ENCODE measurements at places on chromosomes 12 and 14. TPM values are rescaled to one million over a fixed set of nuclear protein-coding genes. Genes with fewer than 3 reads are reported as not detected.
A peak's percentile ranks its signal among the peaks of the same experiment; 100 is the strongest.

DNA sequence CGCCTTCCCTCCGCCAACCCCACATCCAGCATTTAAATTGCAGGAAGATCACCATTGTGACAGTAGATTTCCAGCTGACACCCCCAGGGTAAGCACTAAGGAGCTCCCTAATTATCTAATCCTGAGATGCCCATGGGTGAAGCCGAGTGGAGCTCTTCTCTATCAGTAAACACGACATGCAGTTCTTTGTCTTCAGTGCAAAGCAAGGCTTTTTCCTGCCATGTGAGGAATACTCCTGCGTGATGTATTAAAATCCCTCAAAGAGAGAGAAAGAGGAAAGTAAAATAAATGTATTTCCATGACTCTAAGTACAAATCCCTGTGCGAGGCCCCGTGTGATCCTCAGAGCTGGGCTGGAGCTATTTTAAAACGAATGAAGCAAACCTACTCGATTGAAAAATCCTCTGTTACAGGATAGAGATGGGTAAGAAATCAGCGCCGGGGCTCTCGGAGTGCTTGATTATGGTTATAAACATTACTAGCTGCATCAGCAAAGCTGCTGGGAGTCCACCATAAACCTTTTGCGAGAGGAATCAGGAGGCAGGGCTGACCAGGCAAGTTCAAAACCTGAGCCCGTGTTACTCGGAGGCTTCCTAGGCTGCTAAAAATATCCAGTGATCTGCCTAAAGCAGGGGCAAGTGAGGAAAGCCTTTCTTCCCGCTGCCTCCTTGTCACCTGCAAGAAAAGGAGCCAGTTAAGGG, 61.5 kb downstream of the MAP1LC3B2 start:
- DNase-seq: no peak

SLC5A8 gene
- not detected for total RNA-seq

GRCh38 chr14:51242545-51243490, 2.8 kb downstream of the TMX1 start:
- DNase-seq: no peak

DNA sequence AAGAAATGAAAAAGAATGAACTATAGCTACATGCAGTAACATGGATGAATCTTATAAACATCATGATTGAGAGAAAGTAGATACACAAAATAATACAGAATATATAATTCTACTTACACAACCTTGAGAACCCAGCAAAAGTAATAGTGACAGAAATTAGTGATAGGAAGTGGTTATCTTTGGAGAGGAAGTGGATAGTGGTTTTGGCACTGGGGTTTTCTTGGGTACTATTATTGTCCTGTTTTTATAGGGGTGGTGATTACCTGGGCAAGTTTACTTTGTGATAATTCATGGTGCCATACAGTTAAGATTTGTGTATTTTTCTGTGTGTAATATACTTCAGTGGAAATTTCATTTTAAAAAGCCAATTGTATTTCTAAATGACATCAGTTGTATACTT, 352.7 kb downstream of the AEBP2 start:
- DNase-seq: no peak

- no peak for DNase-seq
Observed at GRCh38 chr14:55819610-55820304, 239.8 kb downstream of the KTN1 start.

DNA sequence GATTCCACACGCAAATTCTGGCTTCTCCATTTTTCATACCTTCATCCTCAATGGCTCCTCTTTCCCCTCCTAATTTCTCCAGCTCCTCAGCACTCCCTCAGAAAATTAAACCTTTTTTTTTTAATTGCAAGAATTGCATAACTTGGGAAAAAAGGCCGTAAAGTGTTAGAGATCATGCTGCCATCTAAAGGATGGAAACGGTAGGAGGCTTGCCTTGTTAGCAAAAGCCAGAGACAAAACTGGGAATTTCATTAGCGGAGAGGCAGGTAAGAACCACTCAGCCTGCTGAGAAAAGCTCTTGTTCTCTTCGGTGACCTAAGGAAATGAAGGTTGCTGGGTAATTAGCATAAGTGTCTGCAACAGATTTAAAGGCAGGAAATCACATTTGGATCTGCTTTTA, 204.3 kb downstream of the AEBP2 start:
- peak; percentile 68 for DNase-seq

KRT2 gene
- total RNA-seq: not detected

SDSL gene
- 6.3 TPM for total RNA-seq

MIP gene
- not detected for total RNA-seq

- DNase-seq: peak; percentile 89
Observed at GRCh38 chr12:122078141-122079032, at the start of gene MLXIP. Gene MLXIP, plus strand, starts transcription at chr12:122078756. Its CDS starts 98 bp downstream, at chr12:122078854.

DNA sequence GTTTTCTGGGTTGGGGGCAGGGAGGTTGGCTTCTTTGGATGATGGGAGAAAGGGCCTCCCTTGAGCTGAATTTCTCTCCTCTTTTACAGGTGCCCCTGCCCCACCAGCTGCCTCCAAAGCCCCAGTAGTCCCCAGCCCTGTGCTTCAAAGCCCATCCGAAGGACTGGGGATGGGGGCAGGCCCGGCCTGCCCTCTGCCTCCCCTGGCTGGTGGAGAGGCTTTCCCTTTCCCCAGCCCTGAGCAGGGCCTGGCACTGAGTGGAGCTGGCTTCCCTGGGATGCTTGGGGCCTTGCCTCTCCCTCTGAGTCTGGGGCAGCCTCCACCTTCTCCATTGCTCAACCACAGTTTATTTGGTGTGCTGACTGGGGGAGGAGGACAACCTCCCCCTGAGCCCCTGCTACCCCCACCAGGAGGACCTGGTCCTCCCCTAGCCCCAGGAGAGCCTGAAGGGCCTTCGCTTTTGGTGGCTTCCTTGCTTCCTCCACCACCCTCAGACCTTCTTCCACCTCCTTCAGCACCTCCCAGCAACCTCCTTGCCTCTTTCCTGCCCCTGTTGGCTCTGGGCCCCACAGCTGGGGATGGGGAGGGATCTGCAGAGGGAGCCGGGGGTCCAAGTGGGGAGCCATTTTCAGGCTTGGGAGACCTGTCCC, 4.0 kb downstream of the MBD6 start:
- no peak for DNase-seq

RNASE13 gene
- total RNA-seq: not detected

ZC2HC1C gene
- total RNA-seq: 0.54 TPM

LALBA gene
- total RNA-seq: not detected

DNA sequence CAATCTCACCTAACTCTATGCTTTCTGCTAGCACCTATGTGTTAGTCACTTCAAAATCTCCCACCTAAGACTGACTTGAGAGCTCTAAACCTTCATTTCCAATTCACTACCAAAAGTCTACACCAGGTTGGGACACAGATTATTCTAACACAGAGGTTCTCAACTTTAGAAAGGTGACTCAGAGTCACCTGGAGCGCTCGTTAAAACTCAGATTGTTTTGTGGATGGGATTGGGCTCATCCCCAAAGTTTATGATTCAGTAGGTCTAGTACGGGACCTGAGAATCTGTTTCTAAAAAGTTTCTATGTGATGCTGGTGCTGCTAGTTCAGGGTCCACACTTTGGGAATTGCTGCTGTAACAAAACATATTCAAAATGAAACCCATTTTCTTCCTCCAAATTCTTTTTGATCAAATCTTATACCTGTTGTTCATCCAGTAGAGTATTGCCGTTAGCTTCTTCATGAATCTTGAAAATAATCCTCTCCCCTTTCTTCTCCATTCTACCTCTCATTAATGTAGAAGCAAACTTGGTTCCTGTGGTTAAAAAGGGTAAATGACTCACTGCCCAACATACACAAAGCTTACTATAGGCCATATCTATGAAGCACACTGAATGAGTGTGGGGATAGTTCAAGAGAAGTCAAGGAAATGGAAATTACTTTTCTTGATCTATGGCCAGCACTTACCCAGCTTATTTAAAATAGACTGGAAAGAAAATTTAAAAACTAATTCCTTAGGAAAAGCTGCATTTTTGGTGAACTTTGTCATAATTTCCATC, 206.7 kb downstream of the KIF21A start:
- no peak for DNase-seq

GPRC5A gene
- 49.7 TPM for total RNA-seq

AQP2 gene
- not detected for total RNA-seq

GRCh38 chr12:7984900-7985299, 47.6 kb upstream of the FOXJ2 start:
- DNase-seq: no peak

- DNase-seq: no peak
Observed at GRCh38 chr12:67759829-67760228, 111.3 kb downstream of the DYRK2 start.

DNA sequence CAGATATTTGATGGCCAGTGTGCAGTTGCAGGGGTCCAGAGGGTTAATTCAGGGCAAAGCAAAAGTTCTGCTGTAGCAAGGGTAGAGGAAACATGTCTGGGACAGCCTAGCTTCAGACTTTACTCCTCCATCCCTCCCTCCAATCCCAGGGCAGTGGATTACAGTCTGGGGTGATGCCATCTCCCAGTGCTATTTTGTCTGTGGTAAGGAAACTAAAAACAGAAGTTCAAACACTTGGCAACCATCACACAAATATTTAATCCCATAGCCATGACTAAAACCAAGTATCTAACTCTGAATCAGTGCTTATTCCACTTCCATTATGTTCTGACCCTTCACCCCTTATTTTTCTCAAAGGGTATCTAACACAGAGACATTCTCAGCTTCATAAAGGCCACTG, 61.8 kb downstream of the PIK3C2G start:
- peak; percentile 52 for DNase-seq

DNA sequence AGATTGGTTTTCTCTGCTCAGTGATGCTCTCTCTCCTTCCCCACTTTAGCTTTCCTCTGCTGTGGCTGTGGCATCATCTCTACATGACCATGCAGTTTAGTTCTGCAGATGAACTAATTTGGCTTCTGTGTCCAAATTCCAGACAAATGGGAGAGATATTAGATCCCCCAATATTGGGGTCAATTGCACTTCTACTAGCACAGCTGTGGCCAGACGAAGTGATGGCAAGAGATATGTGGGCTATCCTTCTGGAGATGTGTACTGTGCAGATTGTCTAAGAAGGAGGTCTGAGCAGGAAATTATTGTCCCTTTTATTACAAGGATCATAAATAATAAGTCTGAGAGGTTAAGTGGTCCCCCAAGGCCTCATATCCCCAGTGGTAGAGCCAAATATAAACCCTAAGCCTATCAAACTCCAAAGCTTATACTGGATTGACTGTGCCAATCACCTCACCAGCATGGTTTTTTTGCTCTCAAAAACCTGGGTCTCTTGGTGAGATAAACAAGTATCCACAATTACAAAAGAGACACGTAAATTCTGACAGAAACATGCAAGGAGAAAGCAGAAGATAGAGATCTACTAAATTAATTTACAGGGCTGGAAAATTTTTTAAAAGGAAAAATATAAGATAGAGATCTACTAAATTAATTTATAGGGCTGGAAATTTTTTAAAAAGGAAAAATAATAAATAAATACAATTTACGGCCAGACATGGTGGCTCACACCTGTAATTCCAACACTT, 29.1 kb upstream of the GCH1 start:
- no peak for DNase-seq

GRCh38 chr12:2759733-2760132, 35.0 kb upstream of the FKBP4 start:
- DNase-seq: no peak

- DNase-seq: no peak
Observed at GRCh38 chr14:72401632-72402376, 469.6 kb downstream of the RGS6 start.

DNA sequence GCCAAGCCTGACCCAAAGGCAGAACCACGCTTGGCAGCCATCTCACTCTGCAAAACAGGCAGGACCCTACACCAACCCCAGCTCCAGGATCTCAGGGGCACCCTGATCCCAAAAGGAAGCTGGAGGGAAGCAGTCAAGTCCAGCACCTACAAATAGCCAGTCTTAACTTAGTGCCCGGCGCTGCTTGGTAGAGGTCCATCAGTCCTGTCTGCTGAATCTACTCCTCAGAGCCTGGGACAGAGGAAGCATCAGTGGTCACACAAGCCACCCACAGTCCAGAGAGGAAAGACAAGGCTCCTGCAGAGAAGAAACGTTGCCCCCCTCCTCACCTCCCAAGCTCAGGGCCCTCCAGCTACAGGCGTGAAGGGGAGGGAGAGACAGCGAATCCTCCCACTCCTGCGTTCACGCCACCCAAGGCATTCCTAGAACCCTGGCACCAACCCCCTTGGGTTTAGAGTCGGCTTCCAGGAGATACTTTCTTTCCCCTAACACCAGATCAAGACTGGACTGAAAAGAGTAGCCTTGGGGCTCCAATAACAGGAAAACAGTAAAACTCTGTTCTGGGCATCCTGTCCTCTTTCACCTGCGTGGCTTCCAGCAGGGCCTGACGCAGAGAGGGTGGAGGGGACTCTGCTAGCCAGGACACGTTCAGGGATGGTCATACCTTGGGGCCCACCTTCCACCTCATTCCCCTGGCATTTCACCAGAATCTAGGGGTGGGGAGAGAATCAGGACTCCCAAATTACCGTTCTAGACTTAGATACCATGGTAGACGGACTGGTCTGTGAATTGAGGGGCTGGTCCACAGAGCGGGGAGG, 1.2 kb downstream of the PXN start:
- no peak for DNase-seq

- no peak for DNase-seq
Observed at GRCh38 chr12:77861317-77861716, 30.6 kb downstream of the NAV3 start.

DNA sequence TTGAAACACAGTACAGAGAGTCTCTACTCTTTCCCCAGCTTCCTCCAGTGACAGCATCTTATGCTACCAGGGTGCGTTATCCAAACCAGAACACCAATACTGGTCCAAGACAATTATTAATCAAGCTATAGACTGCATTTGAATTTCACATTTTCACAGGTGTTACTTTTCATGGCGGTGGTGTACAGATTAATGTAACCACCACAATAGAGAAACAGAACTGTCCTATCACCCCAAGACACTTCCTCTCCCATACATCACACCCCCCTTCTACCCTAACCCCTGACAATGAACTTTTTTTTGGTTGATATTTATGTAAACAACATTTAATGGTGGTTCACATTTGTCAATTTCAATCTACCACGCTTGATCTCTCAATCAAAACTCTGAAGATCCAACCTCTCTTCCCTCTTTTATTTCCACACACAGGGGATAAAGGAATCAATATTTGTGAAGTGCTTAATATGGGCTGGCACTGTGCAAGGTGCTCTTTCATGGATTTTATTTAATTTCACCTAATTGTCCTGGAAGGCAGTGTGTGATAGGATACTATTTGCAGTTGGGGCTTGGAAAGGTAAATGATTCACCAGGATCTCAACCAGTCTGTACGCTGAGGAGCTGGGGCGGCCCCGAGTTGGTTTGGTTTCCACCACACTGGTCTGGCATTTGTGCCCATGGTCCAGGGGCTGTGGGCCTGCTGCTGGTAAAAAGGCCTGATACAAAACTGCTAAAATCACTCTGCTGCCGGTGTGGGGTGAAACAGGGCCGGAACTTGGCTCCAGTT, 54.6 kb upstream of the DICER1 start:
- no peak for DNase-seq

Data from IMR-90 (cell line).